ENCODE measurements at places on chromosomes 6 and 20.

GRCh38 chr6:46676604-46677313, 10.9 kb upstream of the TDRD6 start:
- no peak for DNase-seq

DNA sequence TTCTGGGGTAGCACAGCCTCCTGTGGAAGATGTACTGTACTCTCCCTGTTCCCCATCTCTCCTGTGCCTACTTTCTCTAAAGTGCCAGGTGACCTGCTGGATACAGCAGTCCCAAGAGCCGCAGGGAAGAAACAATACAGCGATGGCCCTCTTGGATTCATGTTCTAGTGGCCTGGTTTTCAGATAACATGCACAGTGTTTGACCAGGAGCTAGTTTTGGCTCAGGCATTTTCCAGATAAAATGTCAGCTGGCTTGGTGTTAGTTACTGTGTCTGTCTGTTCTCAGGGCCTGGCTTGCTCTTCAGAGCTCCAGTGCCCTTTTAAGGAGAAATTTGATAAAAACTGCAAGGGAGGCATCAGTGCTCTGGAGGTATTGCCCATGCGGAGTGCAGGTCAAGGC, 41.3 kb downstream of the GABRR2 start:
- DNase-seq = no peak

DNA sequence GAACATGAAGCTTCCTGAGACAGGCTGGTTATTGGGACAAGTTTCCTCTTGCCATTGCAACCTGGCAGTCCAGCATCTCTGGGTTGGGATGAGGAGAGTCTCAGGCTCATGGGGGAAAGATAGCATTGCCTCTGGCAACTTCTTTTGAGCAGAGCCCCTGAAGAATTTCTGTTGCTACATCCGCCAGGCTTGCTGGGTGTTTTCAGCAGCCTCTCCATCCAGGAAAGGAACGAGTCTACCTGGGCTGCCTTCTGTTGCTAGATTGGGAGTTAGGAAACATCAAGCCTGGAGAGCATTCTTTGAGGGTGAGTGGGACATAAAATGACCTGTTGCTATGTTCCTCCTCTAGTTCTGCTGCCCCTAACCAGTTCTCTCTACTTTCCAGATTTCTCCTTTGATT, 313.5 kb downstream of the RFPL4B start:
- DNase-seq = no peak

DNA sequence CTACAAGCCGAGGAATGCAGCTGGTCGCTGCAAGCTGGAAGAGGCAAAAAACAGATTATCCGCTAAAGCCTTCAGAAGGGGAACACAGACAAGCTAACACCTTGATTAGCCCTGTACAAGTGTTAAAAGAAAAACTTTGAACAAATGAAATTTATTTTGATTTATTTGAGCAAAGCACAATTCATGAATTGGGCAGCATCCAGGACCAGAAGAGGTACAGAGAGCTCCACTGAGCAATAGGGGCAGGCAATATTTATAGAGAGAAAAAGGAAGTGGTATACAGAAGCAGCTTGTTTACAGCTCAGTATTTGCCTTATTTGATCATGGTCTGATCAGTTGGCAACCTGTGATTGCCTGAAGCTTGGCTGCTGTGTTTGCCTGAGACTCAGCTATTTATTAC, 17.6 kb downstream of the HLA-DOB start:
- DNase-seq = no peak

- no peak for DNase-seq
These were observed 112.0 kb upstream of the MTHFD1L start for GRCh38 chr6:150753371-150754064.

DNA sequence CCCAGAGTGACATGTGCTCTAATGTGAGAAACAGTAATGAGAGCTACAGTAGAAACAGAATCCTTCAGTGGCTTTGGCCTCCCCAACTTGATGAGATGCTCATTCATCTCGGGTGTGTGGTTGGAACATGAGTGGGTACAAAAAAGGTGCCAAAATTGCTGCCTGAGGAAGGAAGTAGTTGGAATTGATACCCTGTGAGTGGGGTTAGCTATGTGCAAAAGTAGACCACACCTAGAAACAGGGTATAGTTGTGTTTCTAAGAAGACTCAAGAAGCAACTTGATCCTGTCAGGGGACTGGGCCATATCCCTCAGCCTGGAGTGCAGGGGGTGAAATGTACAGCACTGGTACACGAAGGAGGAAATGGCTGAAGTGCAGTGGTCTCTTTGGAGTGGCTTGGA, 206.4 kb upstream of the SUPT3H start:
- no peak for DNase-seq

DNA sequence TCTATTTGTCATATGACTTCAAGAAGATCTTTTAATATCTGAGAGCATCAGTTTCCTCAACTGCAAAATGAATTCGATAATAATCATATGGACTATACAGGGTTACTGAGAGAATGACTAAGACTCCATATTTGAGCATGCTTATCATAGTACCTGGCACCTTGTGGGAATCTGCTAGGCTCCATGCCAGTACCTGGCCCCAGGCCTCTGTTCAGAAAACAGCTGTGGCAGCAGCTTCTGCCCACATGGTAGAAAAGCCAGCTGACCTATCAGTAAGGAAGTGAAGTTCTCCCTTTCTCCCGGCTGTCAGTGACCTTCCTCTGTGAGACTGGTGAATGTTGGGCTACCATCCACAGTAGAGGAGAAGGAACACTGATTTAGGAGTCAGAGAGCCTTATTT, 574.9 kb upstream of the CHD6 start:
- DNase-seq = no peak

DNA sequence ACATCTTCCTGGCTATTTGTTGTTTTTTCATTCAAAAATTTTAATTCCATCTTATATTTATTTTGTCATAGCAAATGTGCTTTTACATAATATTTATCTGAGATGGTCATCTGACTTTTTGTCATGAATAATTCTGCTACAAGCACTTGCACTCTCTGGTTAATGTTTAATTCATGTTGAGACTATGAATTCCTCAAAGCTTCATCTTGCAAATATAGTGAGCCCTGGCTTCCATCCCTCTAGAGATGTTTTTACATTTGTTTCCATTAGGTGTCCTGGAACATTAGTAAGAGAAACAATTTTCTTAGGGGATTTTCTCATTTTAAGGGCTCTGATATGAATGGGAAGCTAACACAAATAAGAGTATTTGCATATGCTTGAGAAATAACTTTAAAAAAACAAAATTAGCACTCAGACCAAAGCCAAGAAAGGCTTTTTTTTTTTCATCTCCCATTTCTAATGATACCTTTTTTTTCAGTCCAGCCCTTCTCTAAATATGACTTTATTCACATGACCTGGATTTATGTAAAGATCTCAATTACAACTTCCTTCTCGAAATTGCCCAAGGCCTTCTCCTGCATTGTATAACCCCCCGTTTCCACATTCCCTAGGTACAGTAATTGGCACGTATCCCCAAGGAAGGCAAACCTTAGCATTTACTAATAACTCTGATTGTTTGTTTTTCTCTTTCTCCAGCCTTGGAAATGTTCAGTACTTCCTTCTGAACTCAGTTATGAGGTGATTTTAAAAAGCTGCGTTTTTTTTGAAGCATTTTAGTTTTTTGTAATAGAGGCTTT, 797.0 kb upstream of the GJE1 start:
- no peak for DNase-seq

DNA sequence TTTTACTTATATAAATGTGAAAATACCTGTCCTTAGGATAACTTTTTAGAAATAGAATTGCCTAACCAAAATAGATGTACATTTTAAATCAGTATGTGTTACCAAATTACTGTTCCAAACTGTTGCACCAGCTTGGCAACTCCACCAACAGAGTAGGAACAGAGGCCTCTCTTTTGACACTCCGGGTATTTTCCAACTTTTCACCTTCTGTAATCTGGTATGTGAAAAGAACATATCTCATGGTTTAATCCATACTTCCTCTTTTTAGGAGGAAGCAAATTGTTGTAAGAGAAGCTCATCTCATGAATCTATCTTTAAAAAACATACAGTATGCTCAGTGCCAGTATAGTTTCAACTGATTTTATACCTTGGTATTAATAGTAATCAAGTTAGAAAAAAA, 24.9 kb downstream of the RNF144B start:
- no peak for DNase-seq

All from NCI-H1930 (cell line).